ENCODE measurements at places on chromosomes 16 and 17.

- no peak for DNase-seq
Measured at GRCh38 chr17:42774066-42774745, 957 bp downstream of the VPS25 start.

- no peak for DNase-seq
Measured at GRCh38 chr16:52446080-52446479, 100.9 kb downstream of the TOX3 start.

GRCh38 chr17:17902376-17902775 is 65.6 kb upstream of the SREBF1 start:
- no peak for DNase-seq

DNA sequence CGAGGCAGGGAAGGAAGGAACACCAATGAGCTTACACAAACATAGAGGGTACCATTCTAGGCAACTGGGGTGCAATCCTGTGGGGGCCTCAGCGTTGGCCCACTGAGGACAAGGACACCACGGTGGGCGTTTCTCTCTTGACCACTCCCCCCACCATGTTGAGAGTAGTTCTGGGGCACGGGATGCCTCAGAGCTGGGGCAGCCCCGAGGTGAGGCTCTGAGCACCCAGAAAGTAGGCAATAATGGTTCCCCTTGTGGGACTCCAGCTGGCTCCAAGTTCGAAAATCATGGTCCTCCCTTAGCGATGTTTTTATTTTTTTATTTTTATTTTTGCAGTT is 5.1 kb downstream of the PRSS21 start:
- DNase-seq = no peak

GRCh38 chr16:11139326-11140097 is 116.5 kb downstream of the SOCS1 start:
- DNase-seq = no peak

DNA sequence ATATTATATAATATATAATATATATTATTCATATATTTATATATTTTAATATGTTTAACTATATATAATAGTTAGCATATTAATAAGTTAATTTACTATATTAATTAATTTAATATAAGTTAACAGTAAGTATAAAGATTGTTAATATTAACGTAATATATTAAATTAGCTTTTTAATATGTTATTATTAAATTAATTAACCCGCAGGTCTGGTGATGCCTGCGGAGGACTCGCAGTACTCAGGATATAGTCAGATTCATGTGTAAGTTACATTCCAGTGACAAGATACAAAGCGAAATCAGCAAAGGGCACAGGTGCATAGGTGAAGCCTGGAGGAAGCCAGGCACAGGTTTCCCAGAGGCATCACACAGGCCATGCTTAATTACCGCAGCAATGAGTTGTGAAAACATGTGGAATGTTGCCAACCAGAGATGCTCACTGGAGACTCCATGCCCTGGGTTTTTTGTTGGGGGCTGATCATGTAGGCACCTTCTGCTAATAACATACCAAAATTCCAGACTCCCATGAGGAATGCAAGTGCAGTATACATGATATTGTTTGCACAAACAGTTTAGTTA is 130.4 kb upstream of the MPHOSPH6 start:
- no peak for DNase-seq

GRCh38 chr17:1182811-1183170 is 3.0 kb upstream of the ABR start:
- DNase-seq = no peak

DNA sequence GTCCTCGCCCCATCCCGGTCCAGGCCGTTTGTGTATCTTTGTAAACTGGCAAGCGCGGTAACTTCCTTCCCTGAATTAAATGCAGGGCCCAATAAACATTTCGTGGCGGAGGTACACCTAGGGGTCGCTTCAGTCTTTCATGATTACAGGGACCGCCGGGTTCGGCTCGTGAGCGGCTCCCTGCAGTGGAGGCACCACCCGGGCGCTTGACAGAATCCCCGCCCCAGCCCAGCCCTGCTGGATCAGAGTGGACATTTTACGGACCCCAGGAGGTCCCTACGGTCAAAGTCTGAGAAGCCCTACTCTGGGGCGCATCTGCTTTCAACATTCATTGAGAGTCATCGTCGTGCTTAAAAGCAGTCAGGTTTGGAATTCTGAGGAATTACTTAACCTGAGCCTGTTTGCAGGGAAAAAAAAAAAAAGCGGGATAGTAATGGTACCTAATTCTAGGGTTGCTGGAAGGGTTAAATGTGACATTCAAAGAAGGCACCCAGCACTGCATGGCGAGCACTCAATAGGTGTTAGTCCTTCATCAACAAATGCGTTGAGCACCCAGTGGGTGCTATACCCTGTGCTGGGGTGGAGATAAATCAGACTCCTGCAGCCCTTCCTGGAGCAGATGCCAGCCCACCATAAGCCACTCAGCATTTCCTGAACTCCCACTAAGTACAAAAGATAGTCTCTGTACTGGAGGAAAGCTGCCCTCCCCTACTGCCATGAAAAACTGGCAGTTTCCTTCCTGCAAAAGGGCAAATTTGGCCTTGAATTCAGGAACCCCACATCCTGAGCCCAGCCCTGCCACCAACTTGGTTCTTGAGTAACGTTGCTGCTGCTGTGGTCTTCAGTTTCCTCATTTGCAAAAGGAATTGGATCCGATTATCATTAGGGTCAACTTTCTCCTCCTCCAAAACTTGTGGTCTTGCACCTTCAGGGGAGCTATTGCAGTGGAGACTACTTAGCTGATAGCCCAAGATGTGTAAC is 658 bp upstream of the DUSP3 start:
- no peak for DNase-seq

GRCh38 chr17:81277421-81277820 is 17.7 kb downstream of the SLC38A10 start:
- DNase-seq = peak; percentile 76

DNA sequence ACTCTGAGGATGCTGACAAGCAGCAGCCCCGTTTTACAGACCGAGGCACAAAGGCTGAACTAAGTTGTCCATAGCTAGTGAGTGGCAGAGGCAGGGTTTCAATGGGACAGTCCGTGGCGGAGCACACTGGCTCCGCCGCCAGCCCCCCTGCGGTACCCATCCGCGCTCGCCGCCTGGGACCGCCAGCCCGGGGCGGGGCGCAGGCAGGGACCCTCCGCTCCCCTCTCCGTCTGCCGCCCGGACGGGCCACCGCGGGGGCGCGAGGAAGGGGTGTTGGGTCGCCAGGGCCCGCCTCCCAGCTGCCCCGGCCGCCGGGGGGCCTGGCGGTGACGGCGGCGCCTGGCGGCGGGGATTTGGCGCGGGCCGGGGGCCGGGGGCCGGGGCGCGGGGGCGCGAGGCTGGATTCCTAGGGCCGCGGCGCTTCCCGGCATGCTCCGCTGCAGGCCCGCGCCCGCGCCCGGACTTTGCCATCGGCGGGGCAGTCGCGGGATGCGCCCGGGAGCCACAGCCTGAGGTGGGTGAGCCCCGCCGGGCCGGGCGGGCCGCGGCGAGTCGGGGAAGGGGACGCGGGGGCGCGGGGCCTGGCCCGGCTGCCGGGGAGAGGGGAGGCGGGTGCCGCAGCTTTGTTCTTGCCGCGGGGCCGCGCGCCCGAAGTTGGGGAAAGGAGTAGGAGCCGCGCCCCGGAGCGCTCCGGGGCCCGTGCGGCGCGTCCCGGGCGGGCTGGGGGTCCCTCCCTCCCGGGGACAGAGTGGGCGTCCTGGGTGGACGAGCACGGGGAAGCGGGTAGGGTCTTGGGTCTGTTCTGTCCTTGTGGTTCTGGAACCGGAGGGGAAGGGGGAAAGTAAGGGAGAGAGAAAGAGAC is at the start of gene TMEM98:
TMEM98 (plus strand) TSS at position 430 of the 862 bp plus-strand sequence. CDS start 3,376 bp downstream, outside the sequence.
- DNase-seq = peak; percentile 7

DNA sequence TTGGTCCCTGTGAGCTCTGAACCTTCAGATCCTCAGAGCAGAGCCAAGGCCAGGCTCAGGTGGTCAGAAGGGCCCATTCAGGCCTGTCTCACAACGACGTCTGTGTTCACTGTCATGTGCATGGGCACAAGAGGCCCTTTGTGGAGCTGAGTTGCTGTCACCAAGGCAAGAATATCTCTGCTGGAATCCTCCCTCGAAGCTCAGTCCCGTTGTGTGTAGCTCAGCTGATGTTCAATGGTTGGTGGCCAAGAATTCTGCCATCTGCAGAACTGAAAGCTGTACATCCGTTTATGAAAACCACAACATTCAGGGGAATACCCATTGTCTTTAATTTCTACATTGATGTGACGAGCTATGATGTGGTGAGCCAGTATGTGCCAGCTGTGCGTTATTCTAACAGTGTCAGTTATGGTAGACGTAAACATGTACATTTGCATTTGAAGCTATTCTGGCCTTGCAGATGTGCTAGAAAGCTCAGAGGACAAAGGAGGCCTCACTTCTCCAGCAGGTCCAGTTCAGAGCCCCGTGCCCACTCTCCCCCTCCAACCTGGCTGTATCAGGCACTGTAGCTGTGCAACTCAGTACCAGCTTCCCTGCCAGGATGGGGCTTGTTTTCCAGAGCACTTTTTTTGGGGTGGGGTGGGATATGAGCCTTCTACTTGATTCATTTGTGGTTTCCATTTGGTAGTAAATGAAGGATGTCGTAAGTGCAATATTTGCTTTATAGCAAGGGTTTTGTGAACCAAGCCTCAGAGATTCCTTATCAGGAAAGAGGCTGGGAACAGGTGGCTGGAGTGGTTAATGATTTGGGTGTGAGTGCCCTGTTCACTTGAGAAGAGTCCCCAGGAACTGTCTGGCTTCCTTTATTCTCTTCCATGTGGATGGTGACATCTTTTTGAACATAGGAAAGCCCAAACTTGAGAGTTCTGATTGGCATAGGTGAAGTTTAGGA is 56.1 kb downstream of the B9D1 start:
- DNase-seq = no peak

- DNase-seq = peak; percentile 93
Measured at GRCh38 chr17:79728169-79728907, 2.4 kb upstream of the ENPP7 start.

GRCh38 chr16:30786936-30787612 is at the start of gene ZNF629:
Gene ZNF629, minus strand, starts transcription at chr16:30787205. Its CDS starts 2,723 bp downstream, at chr16:30784482.
- DNase-seq = peak; percentile 15

- no peak for DNase-seq
Measured at GRCh38 chr16:58462089-58462488, 37.9 kb upstream of the NDRG4 start.

DNA sequence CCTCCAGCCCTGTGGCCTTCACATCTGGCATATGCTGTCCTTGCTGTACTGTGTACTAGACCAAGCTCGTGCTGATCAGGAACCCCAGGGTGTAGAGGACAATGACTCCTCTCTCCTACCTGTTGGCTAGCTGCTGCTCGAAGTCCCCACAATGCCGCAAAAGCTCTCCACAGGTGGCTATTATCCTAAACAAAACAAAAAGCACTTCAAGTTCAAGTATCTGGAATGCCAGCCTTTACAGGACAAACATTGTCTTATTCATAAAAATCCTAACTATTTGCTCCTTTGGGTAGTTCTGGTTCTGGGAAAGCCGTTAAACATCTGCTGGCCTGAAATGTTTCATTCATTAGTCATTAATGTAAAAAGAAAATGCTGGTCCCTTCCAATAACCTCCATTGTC is 42.8 kb downstream of the COG7 start:
- no peak for DNase-seq

- peak; percentile 8 for DNase-seq
Measured at GRCh38 chr17:59893676-59894100, 767 bp downstream of the RPS6KB1 start.

- DNase-seq = no peak
Measured at GRCh38 chr16:79599256-79599836, 1.2 kb downstream of the MAF start.

GRCh38 chr16:56675685-56676210 is 6.1 kb downstream of the MT1H start:
- no peak for DNase-seq

- DNase-seq = no peak
Measured at GRCh38 chr17:51029568-51030463, 90.9 kb downstream of the SPAG9 start.
